ENCODE measurements at places on chromosomes 2 and 18.

DNA sequence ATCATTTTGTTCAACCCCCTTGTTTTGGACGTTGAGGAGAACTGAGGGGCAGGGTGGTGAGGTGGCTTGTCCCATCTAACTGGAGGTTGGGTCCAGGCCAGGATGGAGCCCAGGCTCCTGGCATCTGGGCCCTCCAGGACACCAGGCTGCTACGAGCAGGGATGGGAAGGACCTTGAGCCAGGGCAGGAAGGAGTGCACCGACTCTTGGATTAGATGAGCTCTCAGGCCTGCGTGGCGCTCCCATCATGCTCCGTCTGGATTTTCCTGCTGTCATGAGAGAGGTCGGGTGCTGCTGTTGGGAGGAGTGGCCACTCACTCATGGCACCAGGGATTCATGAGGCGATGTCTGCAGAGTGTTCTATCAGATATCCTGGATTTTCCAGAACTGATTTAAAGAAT, 18.3 kb upstream of the ALLC start:
- no peak for DNase-seq

- no peak for DNase-seq
Measured at GRCh38 chr18:52995875-52996274, 655.9 kb downstream of the DCC start.

- no peak for DNase-seq
Measured at GRCh38 chr18:14970027-14970426, 222.1 kb downstream of the ANKRD30B start.

DNA sequence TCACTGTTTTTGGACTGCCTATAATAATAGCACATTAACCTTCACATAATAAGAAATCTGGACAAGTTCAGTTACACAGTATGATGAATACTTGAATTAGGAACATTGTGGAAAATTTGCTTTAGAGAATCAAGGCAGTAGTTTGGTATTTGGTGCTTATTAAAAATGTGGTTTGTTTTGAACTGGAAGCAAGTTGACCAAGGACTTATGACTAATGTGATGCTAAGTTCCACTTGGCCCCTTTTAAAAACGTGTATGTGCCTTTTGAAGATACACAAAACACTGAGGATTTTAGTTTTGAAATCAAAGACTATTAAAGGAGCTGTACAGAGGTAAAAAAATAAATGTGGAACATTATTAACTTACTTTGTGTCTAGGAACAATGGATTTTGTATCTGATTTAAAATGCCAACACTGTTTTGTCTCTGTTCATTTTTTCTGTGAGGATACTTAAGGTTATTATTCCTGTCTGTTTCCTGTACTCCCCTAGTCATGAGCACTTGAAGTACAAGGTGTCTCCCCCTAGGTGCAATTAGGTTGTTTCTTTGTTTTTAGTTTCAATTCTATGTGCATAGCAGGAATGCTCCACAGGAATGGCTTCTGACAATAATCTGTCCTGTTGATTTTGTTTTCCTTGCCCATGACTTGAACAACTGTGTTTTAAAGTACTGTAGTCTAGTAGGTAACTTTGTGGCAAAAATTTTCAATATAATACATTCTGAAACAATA, 49.6 kb upstream of the PTH2R start:
- no peak for DNase-seq

GRCh38 chr18:45938488-45938935, 28.6 kb downstream of the EPG5 start:
- DNase-seq: no peak

DNA sequence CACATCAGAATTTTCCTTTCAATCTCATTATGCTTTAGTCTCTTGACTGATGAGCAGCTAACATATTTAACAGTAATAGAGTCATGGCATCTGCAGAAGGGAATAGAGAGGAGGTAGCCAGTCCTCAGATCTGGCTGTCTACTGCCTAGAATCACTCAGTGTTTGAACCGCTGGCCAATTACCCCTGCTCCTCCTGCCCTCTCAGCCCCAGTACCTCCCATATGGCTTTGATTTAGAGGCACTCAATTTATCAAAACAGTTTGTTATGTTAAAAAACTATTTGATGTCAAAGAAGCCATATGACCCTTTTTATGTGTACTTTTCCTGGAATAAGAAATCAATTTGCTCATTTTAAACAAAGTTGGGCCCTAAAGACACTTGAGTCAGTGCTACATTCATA, 355.2 kb downstream of the CMPK2 start:
- DNase-seq: no peak

- DNase-seq: no peak
Measured at GRCh38 chr2:20496076-20496872, 49.4 kb downstream of the RHOB start.

DNA sequence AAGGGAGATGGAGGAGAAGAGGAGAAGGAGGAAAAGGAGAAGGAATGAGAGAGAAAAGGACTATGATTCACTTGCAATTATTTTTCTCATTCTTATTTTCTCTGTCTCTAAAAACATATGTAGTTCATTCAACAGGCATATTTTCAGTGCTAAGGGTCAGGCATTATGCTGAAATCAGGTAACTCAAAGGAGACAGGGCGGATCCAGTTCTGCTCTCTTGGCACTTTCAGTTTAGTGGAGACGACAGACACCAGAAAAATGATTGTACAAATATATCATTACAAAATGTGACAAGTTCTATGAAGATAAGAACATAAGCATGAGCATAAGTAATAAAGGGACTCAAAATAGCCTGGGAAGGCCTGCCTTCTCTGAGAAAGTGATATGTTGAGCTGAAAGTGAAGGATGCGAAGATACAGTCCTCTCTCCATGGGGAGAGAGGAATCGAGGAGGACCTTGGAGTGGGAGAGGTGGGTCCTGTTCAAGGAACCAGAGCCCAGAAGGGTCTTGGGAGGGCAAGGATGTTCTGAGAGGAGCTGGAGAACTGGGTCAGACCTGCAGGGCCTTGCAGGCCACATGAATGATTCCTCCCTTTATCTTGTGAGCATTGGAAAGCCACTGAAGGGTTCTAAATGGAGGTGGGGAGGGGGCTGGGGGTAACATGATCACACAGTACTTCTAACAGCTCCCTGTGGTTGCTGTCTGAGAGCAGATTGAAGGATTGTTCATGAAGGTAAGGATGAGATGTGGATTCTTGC, 58.6 kb upstream of the TMEM17 start:
- DNase-seq: no peak

GRCh38 chr18:68940754-68941153, 142.9 kb downstream of the CCDC102B start:
- no peak for DNase-seq

Data from activated CD4-positive, alpha-beta T cell treated with anti-CD3 and anti-CD28 coated beads, Interleukin-2, amount 50 U/mL, for 1 hour (primary cell).